ENCODE measurements at places on chromosomes 12 and 14.

DNA sequence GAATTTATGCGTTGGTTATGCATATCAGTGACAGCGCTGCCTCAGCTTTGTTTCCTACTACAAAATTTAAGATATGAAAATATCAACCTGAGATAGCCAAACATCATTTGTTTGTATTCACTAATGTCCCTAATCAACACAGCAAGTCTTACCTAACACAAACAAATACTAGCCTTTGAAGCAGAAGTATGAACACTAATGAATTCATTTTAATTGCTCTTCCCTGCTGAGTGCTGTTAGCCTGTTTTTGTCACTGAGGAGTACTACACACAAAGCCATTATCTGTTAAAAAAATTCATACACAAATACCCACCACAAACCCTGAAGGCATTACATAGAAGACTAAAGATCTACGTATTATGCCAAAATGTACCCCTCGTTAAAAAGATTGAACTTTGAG, 150.8 kb downstream of the HELB start:
- no peak for DNase-seq

DNA sequence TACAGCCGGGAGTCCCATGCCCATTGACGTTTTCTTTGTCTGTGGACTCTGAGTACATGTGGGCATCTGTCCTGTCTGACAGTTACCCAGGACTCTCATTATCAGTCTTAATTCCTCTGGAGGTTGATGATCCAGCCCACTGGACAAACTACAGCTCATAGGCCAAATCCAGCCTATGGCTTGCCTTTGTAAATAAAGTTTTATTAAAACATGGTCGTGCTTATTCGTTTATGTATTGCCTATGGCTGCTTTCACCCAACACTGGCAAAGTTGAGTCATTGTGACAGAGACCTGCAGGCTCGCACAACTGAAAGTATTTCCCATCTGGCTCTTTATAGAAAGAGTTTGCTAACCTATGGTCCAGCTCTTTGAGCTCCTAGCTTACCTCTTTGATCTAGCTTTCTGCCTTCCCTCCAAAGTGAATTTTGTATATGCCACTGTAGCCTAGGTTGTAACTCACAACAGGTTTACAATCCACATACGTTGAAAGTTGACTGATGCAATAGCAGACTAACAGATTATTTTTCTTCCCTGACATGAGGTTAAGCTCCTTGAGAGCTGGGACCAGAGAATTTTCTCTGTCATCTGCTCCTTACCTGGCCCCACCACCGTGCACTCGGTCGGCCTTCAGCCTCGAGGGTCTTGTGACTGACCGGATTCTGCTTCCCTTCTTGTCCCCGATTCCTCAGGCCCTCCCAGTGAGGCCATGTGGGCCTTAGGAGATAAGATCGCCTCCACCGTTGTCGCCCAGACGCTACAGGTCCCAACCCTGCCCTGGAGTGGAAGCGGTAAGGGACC, 57.3 kb downstream of the ACACB start:
- no peak for DNase-seq

- DNase-seq, result no peak
Observed at GRCh38 chr14:75738192-75738591, 77.1 kb downstream of the TTLL5 start.

GRCh38 chr12:70180130-70180529, 63.1 kb upstream of the CNOT2 start:
- no peak for DNase-seq

DNA sequence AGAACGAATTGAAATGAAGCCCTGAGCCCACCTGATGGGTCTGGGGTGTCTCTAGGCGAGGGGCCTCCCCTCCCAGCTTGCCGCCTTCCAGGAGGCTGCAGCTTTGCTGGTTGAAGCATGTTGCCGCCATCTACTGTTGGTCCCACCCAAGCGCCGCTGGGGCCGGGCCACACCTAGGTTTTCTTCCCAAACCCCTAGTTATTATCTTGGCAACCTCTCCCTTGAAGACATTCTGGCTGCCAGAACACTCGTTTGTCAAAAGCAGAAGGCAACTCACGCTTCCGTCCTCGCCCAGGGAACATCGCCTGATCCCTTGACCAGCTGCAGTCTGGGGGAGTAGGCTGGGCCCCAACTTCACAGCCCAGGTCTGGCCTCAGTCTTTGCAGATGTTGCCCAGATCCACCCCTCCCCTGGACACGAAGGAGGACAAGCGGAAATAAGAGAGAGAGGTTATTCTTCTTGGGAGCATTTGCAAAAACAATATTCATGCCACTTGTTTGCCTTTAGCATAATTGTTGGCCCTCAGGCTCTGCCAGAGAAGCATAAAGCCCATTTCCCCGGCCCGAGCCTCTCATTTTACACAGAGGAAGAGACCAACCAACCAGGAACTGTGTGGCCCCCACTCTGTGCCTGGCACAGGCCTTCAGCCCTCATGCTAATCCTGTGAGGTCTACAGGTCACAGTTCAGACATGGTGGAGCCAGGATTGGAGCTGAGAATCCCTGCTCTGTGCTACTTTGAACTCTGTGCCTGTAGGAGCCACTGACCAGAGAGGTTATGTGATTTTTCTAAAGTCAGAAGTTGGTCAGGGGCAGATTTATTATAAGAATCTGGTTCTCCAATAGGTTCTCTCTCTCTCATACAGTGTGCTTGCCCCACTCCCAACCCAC, 6.8 kb downstream of the EMP1 start:
- DNase-seq, result peak; percentile 83

- DNase-seq, result no peak
Observed at GRCh38 chr14:63283884-63284248, 34.9 kb downstream of the GPHB5 start.

GRCh38 chr12:38053655-38054464, 262.7 kb upstream of the ALG10B start:
- DNase-seq, result peak; percentile 71

DNA sequence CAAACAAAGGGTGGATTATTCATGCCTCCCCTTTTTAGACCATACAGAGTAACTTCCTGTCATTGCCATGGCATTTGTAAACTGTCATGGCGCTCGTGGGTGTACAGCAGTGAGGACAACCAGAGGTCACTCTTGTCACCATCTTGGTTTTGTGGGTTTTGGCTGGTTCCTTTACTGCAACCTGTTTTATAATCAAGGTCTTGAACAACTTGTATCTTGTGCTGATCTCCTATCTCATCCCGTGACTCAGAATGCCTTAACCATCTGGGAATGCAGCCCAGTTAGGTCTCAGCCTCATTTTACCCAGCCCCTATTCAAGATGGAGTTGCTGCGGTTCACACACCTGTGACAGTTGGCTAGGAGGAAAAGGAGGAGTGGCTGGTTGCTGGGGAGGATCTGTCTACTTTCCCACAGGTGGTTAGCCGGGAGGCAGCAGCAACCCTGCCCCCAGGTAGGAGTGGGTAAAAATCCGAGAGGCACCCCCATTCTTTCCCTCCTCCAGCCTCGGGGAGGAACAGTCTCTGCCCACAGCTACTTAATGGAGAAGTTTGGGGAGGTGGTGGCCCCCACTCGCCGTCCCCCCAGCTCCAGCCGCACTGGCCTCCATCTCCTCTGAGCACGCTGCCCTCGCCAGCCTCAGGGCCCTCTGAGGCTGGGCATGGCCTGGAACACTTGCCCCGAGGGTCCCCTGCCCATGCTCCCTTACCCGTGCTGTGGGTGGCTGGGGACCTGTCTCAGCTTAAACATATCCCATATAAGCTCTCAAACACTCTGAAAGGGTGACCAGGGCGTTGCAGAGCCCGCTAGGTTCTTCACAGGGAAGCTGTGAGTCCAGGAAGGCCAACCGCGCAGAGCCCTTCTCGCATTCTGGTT, 41.7 kb downstream of the SMIM41 start:
- no peak for DNase-seq

DNA sequence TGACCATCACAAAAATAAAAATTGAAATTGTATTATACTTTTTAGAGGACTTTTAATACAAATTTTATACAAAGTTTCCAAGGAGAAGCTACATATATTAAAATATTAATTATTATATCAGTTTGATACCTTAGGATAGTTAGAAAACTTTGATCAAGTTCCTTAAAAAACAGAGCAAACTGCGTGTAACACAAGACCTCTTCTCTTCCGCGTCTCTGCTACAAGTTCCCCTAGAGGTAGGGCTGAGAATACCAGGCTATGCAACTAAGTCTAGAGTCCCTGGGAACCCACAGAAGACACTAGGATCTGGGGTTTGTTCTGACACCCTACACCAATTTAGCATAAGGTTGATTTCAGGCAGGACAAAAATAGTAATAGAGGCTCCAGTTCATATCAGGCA, 319.0 kb downstream of the FOXG1 start:
- DNase-seq, result peak; percentile 74

DNA sequence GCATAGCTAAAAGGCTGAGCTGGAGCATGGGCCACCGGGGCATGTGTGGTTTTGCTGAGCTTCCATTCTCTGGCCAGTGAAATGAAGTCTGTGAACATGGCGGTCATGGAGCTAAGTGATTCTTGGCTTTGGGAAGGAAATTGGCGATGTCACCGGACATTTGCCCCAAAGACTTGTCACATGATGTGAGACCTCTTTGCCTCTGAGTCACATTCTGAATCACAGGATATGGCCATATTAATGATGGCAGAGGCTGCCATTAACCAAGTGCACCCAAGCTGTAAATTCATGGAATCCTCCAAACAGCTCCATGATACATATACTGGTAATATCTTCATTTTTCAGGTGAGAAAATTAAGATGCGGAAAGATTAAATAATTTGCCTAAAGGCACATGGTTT, 27.4 kb upstream of the BATF start:
- no peak for DNase-seq

All from GM23338 (cell line).